ENCODE measurements at places on chromosomes 2 and 18.
A peak's percentile ranks its signal among the peaks of the same experiment; 100 is the strongest.

DNA sequence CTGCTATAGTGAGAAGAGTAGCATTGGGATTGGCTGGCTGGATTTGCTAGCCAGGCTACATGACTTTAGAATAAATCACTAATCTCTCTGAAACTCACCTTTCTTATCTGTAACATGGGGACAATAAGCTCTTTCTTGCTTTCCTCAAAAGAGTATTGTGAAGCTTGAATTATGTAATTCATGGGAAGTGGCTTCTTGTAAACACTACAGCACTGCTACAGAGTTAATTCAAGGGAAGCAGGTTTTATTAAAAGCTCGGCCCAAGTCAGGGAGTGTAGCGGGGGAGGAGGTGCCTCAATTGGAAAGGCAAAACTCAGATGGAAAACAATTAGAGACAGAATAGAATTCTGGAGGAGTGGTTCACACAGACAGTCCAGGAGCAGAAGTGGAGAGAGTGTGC lies 100.9 kb upstream of the CELF4 start:
- no peak for DNase-seq

GRCh38 chr2:32647180-32647651 lies 19.4 kb downstream of the TTC27 start:
- DNase-seq = no peak

- peak; percentile 34 for DNase-seq
These were observed 95.3 kb downstream of the SMC6 start for GRCh38 chr2:17658251-17658843.

DNA sequence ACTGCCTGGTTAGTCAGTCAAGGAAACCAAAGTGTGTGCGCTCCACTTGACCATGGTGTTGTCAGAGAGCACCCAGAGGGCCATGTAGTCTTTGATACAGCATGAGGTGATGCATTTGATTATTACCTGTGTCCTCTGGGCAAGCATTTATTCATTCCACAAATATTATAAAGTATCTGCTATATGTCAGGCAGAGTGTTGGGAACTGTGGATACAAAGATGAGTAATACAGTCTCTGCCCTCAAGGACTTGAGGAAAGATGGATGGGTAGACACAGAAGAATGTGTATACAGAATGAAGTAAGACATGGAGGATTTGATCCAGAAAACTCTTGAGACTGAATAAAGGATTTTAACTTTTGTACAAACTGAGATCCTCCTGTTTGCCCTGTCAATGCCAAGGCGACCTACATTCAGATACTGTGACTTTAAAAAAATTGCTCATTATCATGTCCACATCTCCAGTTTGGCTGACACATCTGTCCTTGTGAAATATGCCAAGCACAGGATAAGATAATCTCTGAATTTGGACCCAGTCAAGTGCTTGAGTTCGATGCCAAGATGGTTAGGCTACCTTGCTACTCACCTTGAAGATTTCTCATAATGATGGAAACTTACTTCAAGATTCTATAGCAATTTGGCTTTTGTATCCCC lies 50.8 kb downstream of the ACYP2 start:
- DNase-seq = no peak

DNA sequence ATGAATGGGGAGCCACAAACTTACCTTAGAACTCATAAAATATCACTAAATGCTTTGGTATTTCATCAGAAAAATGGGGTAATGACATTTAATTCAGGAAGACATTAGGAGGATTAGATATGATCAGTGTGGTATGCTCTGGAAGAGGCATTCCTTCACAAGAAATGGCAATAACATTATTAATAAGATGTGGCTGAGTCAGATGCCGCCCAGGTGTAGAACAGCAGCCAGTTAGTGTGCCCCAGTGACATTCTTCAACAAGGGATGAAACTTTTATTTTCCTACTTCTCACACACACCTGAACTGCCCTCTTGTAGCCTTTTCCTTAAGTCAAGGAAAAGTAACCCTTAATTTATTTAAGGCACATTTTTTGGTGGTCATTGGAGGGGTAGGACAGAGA lies 69.2 kb upstream of the DYNAP start:
- DNase-seq = no peak

GRCh38 chr2:10286216-10287037 lies 16.3 kb upstream of the HPCAL1 start:
- no peak for DNase-seq

- DNase-seq = no peak
These were observed 68.1 kb downstream of the TMEM247 start for GRCh38 chr2:46547223-46548102.

GRCh38 chr2:6730649-6731532 lies 134.8 kb downstream of the CMPK2 start:
- no peak for DNase-seq

All from activated T-cell treated with anti-CD3 and anti-CD28 coated beads, Interleukin-2, amount 50 U/mL, for 72 hours (primary cell).